ENCODE measurements at places on chromosomes 12 and 14. TPM values are rescaled to one million over a fixed set of nuclear protein-coding genes. Genes with fewer than 3 reads are reported as not detected.
A peak's percentile ranks its signal among the peaks of the same experiment; 100 is the strongest.

DNA sequence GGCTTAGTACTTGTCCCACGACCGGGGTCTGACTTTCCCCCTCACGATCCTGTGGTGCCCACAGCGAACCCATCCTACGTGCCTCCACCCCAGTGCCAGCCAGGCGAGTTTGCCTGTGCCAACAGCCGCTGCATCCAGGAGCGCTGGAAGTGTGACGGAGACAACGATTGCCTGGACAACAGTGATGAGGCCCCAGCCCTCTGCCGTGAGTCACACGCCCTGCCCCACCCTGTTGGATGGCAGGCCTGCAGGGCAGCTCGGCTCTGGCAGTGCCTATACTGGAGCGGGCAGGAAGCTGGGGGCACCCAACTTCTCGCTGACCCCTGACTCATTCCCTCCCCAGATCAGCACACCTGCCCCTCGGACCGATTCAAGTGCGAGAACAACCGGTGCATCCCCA lies 18.3 kb upstream of the LRP1-AS start:
- no peak for DNase-seq

- DNase-seq = no peak
These were observed 233.8 kb upstream of the SEL1L start for GRCh38 chr14:81767266-81767995.

DNA sequence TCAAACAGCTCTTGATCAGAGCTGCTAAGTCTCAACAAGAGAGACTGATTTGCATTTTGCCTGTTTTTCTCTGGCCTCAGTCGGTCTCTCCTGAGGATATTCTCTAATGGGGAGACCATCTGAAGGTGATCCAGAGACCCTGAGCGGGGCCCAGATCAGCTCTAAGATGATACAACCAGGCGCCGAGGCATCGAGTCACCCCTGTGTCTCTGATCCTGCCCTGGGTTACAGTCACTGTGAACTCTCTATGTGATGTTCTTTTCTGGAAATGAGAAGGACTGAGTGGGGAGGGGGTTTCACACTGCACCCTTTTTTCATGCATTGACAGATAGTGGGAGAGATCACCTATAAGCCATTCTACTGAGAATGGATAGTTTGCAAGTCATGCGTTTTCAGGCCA lies 247.6 kb upstream of the PWP1 start:
- DNase-seq = no peak

DNA sequence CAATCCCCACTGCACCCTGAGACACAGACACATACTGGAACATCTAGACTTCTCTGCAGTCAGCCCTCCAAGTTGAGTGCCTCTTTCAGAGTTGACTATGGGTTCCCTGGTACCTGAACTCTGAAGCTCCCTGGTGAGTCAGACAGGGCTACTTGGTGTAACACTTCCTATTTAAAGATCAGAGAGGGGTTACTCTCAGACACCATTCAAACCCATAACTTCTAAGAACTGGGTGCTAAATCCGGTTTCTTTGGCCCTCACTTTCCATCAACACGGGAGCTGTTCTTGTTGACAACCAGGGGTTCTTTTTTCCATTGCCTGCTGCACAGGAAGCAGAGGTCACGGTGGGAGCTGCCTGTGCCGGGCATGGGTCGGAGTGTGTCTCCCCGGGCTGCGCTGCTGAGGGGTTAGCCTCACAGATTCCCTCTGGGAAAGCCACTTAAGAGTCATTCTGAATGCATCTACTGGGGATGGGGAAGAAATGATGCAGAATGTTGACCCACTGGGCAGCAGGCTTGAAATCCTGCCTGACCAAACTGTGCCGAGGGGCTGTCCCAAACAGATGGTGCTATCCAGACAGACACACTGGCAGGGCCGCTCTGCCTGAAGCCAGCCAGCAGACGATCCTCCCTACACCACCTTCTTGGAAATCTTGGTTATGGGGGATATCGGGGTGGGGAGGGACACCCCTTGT lies 74.1 kb downstream of the PITPNM2 start:
- DNase-seq = no peak

DNA sequence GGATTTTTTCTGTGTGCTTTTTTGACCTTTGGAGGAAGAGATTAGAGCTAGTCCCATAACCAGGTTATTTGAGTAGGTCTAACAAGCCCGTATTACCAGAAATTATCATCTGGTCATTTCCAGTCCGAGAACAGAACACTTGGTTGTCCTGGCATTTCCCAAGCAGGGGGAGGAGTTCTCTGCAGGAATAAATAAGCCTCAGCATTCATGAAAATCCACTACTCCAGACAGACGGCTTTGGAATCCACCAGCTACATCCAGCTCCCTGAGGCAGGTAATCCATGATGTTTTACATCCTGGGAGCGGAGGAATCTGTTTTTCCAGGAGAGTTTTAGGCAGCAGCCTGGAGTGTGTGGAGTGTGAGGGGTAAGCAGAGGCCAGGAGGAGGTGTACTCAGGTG lies at the start of gene SERPINA3:
Gene SERPINA3 (plus strand): TSS at position 218 of the 400 bp plus-strand sequence. CDS start 2,051 bp downstream, outside the sequence.
- peak; percentile 7 for DNase-seq

DNA sequence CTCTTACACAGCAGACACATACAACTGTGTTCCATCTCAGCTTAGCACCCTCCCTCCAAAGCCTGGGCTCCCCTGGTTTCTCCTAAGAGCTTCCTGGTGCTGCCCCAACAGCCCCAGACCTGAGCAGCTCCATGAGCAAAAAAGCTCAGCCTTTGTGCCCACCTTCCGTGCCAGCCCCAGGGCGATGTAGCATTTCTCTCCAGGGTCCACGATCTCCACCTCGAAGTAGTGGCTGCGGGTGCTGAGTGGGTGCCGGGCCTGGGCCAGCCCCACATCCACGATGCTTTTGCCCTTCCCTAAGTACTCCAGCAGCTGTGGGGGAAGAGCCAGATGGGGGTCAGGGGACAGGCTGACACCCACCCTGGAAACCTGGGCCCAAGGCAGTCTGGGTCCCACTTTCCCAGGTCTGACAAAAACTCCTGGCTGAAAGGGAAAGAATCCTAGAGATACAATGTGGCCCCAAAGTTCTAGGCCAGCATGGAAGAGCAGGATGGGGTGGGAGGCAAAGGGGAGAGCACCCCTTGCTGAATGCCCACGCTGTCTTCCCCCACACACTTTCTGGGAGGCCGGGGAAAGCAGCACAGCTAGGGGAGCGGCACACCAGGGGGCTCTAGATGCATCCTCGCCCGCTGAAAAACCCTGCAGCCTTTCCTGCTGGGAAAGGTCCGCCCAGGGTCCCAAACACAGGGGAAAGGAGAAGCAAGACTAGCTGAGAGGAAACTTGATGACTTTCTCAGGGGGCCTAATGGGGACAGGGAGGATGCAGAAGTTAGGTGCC lies 11.0 kb downstream of the SPRYD3 start:
- no peak for DNase-seq

GRCh38 chr12:109814600-109815150 lies 18.5 kb downstream of the TRPV4 start:
- no peak for DNase-seq

DNA sequence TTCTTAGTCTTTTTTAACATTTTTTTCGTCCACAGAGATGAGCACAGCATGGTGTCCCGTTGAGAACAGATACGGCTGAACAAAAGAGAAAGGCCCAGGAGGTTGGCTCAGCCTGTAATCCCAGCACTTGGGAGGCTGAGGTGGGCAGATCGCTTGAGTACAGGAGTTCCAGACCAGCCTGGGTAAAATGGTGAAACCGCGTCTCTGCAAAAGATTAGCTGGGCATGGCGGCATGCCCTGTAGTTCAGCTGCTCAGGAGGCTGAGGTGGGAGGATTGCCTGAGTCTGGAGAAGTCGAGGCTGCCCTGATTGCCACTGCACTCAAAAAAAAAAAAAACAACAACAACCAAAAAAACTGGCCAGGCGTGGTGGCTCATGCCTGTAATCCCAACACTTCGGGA lies 5.9 kb upstream of the EP400 start:
- no peak for DNase-seq

DNA sequence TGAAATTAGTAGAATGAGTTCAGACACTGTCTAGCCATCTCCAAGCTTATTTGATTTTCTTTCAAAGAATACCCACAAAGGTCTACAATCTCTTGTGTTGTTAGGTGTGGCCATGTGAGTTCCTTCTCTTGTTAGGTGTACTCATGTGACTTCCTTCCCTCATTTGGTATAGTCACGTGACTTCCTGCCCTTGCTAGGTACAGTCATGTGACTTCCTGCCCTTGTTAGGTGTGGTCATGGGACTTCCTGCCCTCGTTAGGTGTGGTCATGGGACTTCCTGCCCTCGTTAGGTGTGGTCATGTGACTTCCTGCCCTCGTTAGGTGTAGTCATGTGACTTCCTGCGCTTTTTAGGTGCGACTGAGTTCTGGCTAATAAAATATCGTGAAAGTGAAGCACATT lies 179.6 kb downstream of the TMX1 start:
- no peak for DNase-seq

GRCh38 chr12:111598637-111599452 lies at the start of gene ATXN2:
Gene ATXN2, minus strand, starts transcription at chr12:111599315. Its CDS starts 281 bp downstream, at chr12:111599034.
- DNase-seq = no peak

- no peak for DNase-seq
These were observed 30.4 kb upstream of the IFT81 start for GRCh38 chr12:110093631-110094311.

DNA sequence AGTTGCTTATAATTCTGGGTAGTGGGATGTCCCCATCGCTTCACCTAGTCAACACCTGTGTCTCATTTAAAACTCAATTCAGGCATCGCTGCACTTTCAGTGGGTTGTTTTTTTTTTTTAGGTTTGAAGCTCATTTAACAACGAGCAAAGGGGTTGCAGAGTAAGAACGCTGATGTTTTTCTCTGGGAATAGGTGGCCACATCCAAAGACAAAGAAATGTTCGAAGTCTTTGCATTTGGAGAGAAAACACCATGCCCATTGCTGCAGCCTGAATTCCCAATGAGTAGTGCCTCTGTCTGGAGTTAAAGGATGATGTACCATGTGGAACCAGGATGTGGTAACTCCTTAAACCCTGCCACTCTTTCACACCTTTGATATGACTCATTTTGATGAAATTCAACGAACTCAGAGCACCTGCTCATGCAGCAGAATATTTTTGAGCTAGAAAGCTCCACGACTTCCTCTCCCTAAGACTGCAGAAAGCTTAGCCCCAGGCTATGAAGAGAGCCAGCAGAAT lies 35.1 kb upstream of the BATF start:
- DNase-seq = no peak

DNA sequence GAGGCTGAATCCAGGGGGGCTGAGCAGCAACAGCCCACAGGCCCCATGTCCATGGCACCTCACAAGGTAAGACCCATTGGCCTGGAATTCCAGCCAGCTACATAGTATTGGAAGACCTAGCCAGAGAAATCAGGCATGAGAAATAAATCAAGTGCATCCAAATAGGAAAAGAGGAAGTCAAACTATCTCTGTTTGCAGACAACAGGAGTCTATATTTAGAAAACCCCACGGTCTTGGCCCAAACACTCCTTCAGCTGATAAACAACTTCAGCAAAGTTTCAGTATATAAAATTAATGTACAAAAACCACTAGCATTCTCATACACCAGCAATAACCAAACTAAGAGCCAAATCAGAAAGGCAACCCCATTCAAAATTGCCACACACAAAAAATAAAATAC lies 16.9 kb downstream of the PDE6H start:
- DNase-seq = no peak

DNA sequence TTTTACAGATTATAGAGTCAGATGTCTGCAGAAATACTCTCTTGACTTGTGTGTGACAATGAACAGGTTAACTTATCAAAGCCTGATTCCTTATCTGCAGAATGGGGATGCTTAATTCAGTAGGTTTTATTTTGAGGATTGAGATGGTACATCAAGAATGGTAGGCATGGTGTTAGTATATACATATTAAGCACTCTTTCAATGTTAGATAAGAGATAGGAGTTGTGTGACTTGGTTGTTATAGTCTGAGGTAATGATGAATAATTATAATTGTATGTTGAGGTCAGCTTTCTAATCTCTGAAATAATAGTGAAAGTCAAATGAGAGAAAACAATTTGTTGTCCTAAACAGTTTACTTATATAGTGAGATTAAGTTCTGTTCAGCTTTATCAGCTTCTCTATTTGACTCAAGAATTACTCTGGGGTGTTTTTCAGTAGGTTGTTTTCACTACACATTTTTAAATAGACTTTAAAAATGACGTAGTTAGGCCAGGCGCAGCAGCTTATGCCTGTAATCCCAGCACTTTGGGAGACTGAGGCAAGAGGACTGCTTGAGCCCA lies 11.9 kb downstream of the PALS1 start:
- DNase-seq = no peak

GRCh38 chr12:107912421-107913004 lies 138.0 kb downstream of the ASCL4 start:
- no peak for DNase-seq

GRCh38 chr14:89417465-89418225 lies 612 bp upstream of the FOXN3 start:
- DNase-seq = peak; percentile 33

DNA sequence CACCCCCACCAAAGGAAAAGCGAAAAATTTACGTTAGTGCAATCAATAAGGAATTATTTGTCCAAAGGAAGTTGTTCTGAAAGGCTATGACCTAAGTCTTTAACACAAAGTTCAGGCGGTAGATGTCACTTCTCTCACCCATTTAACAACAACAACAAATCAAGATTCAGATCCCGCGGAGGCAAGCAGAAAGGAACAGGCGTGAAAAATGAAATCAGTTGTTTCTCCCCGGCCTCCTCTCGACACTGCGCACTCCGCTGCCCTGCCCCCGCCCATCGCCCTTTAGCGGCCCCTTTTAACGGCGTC lies 1.4 kb downstream of the DENND5B start:
- no peak for DNase-seq

GRCh38 chr12:115791331-115791730 lies 486.2 kb downstream of the MED13L start:
- no peak for DNase-seq

- DNase-seq = no peak
These were observed 74.7 kb downstream of the LLPH start for GRCh38 chr12:66055837-66056319.

- DNase-seq = peak; percentile 13
These were observed 206.2 kb downstream of the PELI2 start for GRCh38 chr14:56324454-56324853.

- DNase-seq = no peak
These were observed 977 bp upstream of the KRT5 start for GRCh38 chr12:52521175-52521567.

- DNase-seq = peak; percentile 76
These were observed 137.4 kb downstream of the AEBP2 start for GRCh38 chr12:19576506-19577280.

GRCh38 chr14:93546642-93547041 lies 115.9 kb downstream of the UNC79 start:
- no peak for DNase-seq

GRCh38 chr12:16789204-16789790 lies 183.3 kb upstream of the LMO3 start:
- DNase-seq = no peak

Gene CAPZA3
- not detected for total RNA-seq

Gene OASL
- total RNA-seq = under 0.01 TPM

Gene GALNT16
- total RNA-seq = 0.28 TPM

Gene CNTN1
- total RNA-seq = 0.18 TPM

Gene RAD9B
- 0.18 TPM for total RNA-seq

Gene KRT84
- total RNA-seq = not detected

Gene PTPRR
- 0.18 TPM for total RNA-seq

Gene FIGNL2
- under 0.01 TPM for total RNA-seq

Gene MUCL1
- not detected for total RNA-seq

Gene ACSS3
- total RNA-seq = 1.4 TPM

Gene RFLNA
- not detected for total RNA-seq

Gene AP5M1
- 28.3 TPM for total RNA-seq

All from IMR-90 (cell line).